Thymus (tissue), 14 donors: ENCODE measurements at places on chromosomes 7 and 10.
A peak's percentile ranks its signal among the peaks of the same experiment; 100 is the strongest.

DNA sequence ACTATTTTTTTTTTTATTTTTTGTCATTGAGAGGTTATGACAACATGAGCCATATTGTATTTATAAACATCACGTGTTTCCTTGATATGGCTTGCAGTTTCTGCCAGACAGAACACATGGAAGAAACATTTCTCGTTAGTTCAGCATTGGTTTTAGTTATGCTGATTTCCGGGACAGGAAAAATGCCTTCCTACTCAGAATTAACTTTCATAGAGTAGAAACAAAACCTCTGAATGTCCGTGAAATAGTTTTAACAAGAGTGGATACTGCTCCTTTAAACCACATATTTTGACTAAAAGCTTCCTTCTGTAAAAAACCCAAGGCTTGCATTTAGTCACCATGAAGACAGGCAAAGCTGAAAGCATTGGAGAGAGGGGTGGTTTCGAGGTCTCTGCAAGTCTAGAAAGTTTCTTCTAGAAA is 240.4 kb downstream of the KIAA1217 start:
- no peaks in the 10 kb centered on the region for H3K4me1 ChIP-seq
- no peaks in the 10 kb centered on the region for H3K36me3 ChIP-seq
- no peak for DNase-seq
- no peaks in the 10 kb centered on the region for H3K27me3 ChIP-seq
- H3K27ac ChIP-seq: no peak overlapping the region
- H3K4me3 ChIP-seq: no peak overlapping the region

DNA sequence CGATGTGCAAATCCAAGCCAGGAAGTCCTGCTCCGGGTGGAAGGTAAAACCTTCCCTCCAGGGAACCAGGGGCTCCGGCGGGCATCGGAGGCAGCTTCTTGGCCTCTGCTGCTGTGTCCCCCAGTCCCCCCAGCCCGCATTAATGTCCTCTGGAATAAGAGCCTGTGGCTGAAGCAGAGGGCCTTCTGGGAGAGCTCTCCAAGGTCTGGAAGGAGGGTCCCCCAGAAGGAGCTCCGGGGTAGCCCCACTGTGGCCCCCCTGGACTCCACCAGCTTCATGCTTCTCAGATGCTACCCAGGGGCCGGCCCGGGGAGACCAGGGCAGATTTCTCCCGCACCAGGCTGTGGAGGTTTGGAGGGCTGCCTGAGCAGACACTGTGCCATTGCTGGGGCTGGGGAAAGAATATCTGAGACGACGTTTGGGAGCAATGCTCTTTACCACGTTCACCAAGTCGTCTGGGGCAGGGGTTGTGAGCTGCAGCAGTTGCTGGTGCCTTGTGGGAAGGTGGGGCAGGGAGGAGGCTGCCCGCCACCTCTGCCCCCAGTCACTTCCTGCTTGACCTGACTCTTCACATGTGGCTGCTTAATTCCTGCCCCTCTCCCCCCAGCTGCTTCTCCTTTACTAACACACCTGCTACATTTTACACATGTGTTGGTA is 8.3 kb downstream of the ZNF853 start:
- peak; percentile 78 for DNase-seq
- H3K27me3 ChIP-seq: no peaks in the 10 kb centered on the region
- peak overlapping the region; percentile 90 for H3K27ac ChIP-seq
- no peak overlapping the region for H3K4me3 ChIP-seq
- peaks cover 14% of the 10 kb centered on the region for H3K36me3 ChIP-seq
- H3K4me1 ChIP-seq: peaks cover 58% of the 10 kb centered on the region

DNA sequence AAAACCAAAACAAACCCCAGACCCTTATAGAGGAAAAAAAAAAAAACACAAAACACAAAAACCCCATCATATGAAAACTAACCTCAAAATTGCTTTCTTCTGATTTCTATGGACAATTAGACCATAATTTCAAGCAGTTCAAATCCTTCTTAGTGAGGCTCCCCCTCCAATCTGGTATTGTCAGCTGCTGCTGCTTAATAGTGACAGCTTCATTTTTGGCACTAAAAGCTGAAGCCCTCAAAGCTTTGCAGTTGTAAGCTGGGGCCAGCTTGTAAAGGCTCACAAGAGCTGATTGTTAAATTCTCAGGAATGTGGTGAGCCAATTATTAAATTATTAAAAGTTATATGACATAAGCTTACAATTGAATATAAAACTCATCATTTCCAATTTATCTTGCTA is 21.9 kb downstream of the ATXN7L1 start:
- no peak overlapping the region for H3K27ac ChIP-seq
- H3K4me3 ChIP-seq: no peak overlapping the region
- no peaks in the 10 kb centered on the region for H3K27me3 ChIP-seq
- DNase-seq: no peak
- no peaks in the 10 kb centered on the region for H3K36me3 ChIP-seq
- peaks cover under 1% of the 10 kb centered on the region for H3K4me1 ChIP-seq

- no peaks in the 10 kb centered on the region for H3K36me3 ChIP-seq
- H3K4me1 ChIP-seq: peaks cover 19% of the 10 kb centered on the region
- no peaks in the 10 kb centered on the region for H3K27me3 ChIP-seq
- no peak for DNase-seq
These were observed 170.0 kb downstream of the PTEN start for GRCh38 chr10:88033385-88033784.

GRCh38 chr7:29447828-29448227 is 115.8 kb upstream of the PRR15 start:
- H3K27me3 ChIP-seq: no peaks in the 10 kb centered on the region
- no peaks in the 10 kb centered on the region for H3K36me3 ChIP-seq
- H3K27ac ChIP-seq: no peak overlapping the region
- DNase-seq: no peak
- H3K4me1 ChIP-seq: peaks cover 3% of the 10 kb centered on the region
